ENCODE measurements at places on chromosomes 16 and 17.
A peak's percentile ranks its signal among the peaks of the same experiment; 100 is the strongest.

DNA sequence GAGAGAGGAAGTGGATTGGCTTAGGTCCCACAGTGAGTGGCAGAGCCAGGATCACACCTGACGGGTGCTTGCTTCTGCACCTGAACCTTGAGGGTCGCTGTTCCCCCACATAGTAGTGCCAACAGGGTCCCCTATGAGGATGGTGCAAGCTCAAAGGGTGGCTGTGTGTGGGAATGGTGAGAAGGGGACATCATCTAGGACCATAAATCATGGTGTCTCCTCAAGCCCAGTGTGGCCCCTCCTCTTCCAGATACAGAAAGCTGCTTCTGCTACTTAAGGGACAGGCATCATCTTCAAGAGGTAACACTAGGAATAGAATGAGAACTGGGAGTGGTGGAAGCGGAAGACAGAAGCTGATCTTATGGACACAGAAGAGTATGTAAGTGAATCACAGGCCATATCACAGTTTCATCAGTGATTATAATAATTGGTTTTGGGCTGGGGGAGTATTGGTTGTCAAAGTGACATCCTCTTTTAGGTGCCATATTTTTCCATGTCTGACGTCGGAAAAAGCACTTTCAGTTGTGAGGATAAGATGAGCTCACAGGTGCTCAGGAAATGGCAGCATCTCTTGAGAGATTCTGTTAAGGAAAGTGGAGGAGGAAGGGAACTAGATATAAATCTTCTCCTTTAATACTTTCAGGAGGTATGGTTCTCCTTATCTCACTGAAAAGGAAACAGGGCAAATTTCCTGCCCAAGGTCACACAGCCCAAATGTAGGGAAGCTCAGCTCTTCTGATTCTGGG lies 83.2 kb upstream of the HNF1B start:
- no peak for DNase-seq

DNA sequence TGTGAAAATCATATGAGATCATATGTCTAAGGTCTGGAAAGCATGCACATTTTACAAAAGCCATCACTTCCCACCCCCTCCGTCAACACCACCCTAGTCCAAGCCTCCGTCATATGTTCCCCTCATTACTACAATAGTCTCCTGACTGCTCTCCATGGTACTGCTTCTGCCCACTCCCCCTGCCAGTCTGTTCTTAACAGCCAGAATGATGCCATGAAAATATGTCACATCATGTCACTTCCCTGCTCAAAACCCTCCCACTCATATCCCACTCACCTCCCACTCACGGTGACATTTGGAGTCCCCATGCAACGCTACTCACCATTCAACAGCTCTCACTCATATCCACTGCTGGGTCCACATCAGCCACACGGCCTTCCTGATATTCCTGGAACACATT lies 432.3 kb downstream of the XYLT1 start:
- no peak for DNase-seq

DNA sequence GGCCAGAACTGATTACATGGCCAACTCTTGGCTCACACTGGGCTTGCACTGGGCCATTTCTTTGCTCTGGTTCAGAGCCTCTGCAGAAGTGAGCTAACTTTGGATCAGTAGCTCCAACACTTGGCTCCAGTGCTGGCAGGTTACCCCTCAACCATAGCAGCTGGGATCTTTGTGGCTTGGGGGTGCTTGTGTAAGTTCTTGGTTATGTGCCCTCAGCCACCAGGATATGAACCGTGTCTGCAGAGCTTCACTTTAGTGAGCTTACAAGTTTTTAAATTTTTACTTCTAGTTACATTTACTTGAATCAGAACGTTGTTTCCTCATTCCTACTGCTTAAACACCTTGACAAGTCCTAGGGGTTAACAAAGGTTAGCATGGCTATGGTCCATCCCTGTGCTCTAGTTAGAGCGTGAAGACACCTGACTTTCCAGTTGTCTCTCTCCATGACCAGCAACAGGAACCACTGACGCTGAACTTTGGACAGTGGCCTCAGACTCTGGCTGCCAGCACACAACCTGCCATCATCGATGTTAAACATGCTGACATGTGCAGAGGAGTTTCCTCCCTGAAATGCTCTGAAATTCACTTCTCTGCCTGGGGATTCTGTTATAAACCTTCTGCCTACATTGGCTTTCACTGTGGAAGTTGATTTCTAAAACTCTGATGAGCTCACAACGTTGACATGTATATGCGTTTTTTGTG lies 4.1 kb downstream of the PDF start:
- no peak for DNase-seq

GRCh38 chr17:2070241-2071023 lies 15.5 kb downstream of the HIC1 start:
- no peak for DNase-seq

GRCh38 chr16:67968400-67969253 lies at the start of gene SLC12A4:
Gene SLC12A4 (minus strand): TSS chr16:67968637. CDS start chr16:67968553, 84 bp downstream.
- DNase-seq: peak; percentile 75

DNA sequence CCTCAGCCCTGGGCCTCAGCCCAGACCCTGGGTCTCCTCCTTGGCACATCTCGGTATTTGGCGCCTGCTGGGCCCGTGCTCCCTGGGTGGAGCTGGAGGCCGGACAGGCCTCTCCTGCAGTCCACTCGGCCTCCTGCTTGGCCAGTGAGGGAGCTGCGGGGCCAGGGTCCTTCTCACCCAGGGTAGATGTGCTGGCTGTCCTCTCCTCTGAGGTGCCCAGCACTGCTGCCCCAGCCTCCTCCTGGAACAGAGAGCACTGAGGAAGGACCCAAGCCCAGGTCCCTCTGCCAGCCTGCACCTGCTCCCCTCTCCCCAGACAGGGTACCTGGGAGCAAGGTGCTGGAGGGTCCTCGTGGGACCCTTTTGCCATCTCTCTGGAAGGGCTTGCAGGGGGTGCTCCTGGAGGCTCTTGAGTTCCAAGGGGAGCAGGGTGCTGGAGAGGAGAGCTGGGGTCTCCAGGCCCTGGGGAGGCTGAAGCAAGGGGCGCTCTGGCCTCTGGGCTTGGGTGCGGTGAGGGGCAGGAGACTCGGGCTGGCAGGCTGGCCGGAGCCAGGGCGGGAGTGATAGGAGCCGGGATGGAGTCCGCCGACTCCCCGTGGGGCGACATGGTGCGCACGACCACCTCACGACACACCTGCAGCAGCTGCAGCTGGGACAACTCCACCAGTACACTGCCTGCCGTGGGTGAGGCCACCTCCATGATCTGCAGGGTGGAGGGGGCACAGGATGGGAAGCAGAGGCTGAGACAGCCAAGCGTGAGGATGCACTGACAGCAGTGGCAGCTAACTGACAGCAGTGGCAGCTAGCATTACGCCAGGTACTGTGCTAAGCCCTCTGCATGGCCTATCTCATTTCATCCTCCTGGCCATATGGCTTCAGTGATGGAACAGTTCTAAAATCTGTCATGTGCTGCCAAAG lies 17.8 kb downstream of the TSPOAP1 start:
- DNase-seq: no peak

DNA sequence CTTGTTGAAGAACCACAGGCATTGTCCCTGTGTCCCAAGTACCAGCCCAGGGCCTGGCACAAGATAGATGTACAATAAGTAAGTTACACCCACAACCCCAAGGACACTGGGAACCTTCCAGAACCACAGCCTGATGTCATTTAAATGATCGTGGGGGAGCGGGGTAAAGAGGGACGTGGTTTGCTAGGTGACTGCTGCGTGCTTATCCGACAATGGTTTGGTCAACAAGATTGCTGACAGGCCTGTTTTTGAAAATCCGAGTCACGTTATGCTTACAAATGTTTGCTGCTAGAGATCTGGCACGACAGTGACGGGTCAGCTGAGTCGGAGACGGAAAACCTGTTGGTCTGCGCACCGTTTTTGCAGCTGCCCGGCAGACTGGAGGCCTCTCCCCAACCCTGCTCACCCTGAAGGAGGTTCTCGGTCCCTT lies 22.8 kb downstream of the COTL1 start:
- peak; percentile 42 for DNase-seq

- DNase-seq: no peak
Observed at GRCh38 chr16:84881702-84882521, 62.1 kb downstream of the CRISPLD2 start.

GRCh38 chr16:9441012-9441411 lies 349.6 kb downstream of the HAPSTR1 start:
- no peak for DNase-seq

- DNase-seq: no peak
Observed at GRCh38 chr16:73213732-73214455, 166.0 kb upstream of the ZFHX3 start.

DNA sequence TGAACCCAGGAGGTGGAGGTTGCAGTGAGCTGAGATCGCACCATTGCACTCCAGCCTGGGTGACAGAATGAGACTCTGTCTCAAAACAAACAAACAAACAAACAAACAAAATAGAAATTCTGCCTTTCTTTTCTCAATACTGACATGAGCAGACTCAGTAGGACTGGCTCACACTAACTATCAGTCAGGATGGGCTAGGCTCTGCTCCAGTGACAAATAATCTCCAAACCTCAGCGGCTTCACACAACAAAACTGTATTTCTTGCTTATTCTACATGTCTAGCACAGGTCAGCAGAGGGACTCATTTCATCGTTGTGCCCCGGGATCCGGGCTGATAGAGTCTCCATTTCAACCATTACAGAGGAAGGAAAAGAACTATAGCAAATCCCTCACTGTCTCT lies 26.5 kb upstream of the N4BP1 start:
- no peak for DNase-seq

DNA sequence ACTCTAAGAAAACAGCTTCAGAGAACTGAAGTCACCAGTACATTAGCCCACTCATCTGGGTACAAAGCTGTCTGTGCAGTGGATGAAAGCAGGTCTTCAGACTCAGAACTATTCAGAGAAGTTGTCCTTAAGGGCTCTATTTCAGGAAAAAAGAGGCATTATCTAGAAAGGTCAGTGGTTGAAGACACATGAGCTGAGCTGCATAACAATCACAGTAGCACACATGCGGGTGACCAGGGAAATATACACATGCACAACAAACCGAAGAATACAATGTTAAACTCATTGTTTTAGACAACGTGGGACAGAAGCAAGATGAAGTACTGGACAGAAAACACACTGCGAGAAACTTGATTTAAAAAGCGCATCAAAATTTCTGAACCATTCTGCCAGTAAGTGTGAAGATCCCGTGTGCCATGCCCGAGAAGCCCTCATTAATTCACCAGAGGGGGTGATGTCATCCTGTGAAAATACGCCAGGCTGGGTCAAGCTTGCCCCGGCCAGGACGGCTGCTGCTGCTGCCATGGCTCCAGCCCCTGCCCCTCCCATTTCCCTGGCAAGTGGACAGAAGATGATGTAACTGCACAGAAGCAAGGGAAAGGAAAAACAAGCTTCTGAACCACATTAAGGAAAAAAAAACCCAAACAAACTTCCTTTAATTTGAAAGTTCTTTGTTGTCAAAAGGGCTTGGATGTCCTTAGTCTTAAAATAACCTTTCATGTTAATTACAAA lies 10.1 kb downstream of the DYNC1LI2 start:
- DNase-seq: peak; percentile 61

GRCh38 chr17:58802188-58802587 lies 46.5 kb downstream of the PPM1E start:
- DNase-seq: no peak
